ENCODE measurements at places on chromosomes 1 and 21.
A peak's percentile ranks its signal among the peaks of the same experiment; 100 is the strongest.

DNA sequence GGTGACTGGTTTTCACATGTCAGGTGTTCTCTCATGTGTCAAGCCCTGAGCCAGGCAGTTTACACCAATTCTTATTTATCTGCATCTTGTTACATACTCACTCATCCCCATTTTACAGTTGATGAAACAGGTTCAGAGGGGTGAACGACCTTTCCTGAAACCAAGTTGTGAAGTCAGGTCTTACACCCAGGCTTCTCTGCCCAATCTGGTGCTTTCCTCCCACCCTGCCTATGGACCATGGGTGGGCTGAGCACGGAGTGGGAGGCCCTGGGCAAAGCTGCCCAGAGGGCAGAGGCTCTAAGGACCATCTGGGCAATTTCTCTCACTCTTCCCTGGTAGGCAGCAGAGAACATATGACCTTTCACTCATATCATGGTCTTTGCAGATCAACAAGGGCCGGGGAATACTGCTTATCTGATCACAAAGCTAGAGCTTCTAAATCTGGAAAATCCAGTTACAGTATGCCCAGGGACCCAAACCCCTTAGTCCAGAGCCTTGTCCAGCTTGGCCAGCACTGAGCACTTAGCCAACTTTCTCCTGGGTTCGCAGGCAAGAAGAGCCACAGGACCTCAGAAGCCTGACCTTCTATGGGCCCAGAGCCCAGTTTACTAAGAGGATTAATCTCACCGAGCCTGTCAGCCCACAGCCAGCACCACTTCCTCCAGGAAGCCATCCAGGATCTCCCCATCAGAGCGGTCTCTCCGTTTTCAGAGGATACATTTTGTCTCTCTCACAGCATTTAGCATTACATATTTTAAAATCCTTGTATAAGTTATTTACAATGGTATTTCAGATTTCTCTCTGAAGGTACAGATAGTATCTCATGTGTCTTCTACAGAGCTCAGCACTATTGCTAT lies 16.0 kb upstream of the TTC39A start:
- DNase-seq = no peak

GRCh38 chr1:53559854-53560580 lies 100.8 kb downstream of the DMRTB1 start:
- DNase-seq = no peak

- DNase-seq = no peak
Observed at GRCh38 chr1:161940866-161941591, 82.6 kb downstream of the OLFML2B start.

GRCh38 chr1:186301448-186301847 lies 73.6 kb downstream of the TPR start:
- DNase-seq = no peak

DNA sequence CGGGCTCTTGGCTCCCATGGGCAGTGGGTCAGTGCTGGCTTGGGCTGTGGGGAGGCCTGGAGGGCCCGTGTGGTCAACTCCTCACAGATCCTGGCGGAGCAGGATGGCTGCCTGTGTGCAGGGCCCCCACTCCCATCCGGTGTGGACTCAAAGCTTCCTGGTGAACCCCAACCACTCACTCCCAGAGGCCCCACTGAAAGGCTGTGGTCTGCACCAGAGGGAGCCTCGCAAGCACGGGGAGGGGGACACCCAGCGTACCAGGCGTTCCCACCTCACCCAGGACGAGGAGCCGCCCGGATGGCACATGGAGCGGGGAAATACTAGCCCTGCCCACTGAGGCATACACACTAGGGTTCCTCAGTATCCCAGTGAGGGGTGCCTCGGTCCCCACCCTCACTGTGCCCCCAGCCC lies 75.4 kb upstream of the ACTRT2 start:
- no peak for DNase-seq

- peak; percentile 96 for DNase-seq
Observed at GRCh38 chr21:39633770-39634181, 21.0 kb downstream of the B3GALT5 start.

DNA sequence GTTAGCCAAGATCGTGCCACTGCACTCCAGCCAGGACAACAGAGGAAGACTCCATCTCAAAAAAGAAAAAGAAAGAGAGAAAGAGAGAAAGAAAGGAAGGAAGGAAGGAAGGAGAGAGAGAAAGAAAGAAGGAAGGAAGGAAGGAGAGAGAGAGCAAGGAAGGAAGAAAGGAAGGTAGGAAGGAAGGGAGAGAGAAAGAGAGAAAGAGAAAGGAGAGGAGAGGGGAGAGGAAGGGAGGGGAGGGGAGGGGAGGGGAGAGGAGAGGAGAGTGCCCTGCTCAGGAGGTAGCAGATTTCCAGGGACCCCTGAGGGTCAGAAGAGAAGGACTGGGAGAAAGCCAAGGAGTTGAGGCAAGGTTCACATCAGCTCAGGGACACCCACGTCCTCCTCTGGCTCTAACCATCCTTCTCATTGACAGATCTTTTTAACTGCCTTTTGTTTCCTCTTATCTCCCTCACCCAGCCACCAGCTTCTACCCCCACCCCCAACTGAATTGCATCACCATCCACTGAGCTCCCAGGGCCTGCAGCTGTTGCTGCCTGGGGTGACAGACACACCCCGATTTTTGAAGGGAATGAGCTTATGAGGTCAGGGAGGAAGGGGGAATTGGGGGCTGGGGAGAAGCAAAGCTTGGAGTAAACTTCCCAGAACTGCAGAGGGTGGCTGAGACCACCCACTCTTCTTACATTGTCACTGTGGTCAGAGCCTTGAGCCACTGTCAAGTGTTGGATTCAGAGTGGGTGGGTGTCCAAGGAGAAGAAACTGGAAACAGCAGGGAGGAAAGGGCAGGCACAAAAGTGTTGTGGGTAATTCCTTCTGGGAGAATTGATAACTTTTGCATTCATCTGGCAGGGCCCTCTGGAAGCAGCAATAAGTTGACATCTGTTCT lies 91.6 kb downstream of the GLUL start:
- peak; percentile 63 for DNase-seq

DNA sequence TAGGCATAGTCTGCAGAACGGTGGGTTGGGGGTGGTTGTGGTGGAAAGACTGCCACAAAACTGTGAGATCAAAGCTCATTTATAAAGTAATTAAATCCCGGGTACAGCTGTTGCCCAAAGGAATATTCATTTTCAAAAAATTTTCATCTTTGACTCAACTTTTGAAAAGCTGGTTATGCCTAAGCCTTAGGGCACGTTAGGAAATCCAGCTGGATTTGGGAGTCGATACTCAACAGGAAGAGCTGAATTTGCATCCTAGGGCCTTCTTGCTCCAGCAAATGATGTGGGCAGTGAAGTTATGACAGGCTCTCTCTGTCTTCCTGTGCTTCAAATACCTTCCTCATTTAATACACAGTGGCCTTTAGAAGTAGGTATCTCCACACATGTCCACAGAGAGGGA lies 31.7 kb downstream of the ZP4 start:
- no peak for DNase-seq

GRCh38 chr1:21638531-21639341 lies 30.4 kb downstream of the RAP1GAP start:
- DNase-seq = peak; percentile 81

- DNase-seq = peak; percentile 83
Observed at GRCh38 chr1:159924025-159924790, 1.1 kb downstream of the TAGLN2 start.

DNA sequence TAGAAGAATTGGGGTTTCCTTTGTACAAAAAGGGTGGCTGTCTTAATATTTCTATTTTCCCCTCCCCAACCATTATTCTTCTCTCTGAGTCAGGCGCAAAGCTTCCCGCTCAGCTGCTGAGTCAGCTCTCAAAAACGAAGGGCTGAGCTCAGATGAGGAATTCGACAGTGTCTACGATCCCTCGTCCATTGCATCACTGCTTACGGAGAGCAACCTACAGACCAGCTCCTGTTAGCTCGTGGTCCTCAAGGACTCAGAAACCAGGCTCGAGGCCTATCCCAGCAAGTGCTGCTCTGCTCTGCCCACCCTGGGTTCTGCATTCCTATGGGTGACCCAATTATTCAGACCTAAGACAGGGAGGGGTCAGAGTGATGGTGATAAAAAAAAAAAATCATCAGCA lies 3.0 kb upstream of the TUFT1 start:
- no peak for DNase-seq

- DNase-seq = no peak
Observed at GRCh38 chr1:207883660-207884250, 27.2 kb downstream of the CD34 start.

DNA sequence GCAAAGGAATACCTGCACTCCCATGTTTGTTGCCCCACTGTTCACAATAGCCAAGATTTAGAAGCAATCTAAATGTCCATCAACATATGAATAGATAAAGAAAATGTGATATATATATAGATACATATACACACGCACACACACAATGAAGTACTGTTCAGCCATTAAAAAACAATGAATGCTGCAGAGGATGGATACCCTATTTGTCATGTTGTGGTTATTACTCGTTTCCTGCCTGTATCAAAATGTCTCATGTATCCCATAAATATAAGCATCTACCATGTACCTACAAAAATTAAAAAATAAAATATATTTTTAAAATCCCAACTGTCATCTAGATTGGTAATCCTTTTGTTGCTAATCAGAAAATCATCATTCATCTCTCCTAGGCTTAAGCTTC lies 634.8 kb upstream of the ADGRL2 start:
- no peak for DNase-seq

DNA sequence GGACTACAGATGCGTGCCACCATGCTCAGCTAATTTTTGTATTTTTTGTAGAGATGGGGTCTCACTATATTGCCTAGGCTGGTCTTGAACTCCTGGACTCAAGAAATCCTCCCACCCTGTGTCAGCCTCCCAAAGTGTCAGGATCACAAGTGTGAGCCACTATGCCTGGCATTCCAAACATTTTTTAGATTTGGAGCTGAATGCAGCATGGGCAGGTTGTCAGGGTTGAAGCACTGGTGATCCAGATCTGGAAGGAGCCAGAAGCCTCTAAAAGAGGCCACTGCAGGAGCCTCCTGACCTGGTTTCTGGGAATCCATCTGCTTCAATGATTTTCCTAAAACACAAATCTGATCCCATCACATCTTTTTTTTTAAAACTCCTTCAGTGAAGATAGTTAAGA lies 1.8 kb upstream of the CTPS1 start:
- DNase-seq = no peak

DNA sequence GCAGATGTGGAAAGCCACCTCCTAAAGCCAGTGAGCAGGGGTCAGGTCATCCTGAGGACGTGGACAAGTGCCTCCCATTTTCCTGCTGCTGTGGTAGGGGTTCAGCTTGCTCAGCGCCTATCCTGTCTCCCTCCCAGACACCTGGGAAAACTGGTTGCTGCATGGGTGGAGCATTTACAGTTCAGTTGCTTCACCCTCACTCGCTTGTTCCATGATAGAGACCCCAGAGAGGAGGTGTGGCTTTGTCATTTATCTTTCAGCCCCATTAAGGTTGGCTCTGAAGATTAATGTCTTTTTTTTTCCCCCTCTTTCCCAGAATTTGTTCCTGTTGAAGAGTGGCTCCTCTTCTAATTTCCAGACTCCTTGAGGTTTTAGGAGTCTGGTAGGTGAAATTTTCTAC lies 9.2 kb downstream of the VANGL1 start:
- no peak for DNase-seq

DNA sequence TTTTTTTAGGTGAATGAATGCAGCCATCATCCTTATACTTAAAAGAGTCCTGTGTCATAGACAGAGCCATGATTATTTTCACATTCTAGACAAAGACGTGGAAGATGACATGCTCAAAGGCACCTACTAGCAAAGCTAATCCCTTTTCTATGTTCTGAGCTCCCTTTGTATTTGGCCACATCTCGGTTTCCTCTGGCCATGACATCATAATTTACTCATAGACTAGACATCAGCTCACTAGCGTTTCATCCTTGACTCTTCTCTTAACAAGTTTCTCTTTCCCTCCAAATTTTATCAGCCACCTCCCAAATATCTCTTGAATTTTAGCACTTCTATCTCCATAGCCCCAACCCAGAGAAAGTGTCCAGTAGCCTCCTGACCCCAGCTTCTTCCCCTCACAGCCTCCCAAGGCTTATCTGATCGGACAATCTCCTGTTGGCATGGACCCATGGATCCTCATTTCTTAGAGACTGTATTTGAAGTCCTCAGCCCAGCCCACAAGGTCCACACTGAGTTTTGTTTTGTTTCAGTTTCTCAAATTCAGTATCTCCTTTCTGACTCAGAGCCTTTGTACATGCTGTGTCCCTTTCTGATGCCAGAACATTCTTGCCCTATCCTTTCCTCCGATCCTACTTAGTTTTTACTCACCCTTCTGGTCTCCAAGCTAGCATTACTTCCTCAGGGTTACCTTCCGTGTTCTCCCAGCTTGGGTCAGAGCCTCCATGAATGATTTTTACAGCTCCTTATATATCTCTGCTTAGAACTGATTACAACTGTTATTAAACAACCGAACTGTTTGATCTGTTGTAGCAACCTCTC lies 33.0 kb upstream of the EPS8L3 start:
- DNase-seq = no peak

- peak; percentile 37 for DNase-seq
Observed at GRCh38 chr1:223230161-223230881, 87.3 kb upstream of the TLR5 start.

- DNase-seq = no peak
Observed at GRCh38 chr1:155195201-155196102, 12.2 kb downstream of the THBS3 start.

- DNase-seq = peak; percentile 8
Observed at GRCh38 chr1:20981915-20982314, 194.8 kb downstream of the EIF4G3 start.

DNA sequence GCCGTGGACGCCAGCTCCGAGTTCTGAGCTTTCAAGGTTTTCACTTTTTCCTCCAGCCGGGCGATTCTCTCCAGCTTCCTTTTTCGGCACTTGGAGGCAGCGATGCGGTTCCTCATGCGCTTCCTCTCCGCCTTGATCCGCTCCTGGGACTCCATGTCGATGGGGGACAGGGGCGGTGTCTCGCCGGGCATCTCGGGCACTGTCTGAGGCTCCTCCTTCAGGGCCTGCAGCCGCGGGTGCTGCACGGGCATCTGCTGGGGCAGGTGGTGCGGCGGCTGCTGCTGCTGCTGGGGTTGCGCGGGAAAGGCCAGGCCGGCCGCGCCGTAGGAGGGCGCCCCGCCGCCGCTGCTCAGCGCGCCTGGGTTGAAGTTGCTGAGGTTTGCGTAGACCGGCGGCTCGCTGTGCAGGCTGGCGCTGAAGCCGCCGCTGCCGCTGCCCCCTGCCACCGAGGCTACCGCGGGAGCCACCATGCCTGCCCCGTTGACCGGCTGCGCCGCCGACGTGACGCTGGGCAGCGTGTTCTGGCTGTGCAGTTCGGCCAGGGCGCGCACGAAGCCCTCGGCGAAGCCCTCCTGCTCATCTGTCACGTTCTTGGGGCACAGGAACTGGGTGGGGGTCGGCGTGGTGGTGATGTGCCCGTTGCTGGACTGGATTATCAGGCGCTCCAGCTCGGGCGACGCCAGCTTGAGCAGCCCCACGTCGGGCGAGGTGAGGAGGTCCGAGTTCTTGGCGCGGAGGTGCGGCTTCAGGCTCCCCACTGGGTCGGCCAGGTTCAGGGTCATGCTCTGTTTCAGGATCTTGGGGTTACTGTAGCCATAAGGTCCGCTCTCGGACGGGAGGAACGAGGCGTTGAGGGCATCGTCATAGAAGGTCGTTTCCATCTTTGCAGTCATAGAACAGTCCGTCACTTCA lies 1.4 kb downstream of the JUN start:
- peak; percentile 40 for DNase-seq

DNA sequence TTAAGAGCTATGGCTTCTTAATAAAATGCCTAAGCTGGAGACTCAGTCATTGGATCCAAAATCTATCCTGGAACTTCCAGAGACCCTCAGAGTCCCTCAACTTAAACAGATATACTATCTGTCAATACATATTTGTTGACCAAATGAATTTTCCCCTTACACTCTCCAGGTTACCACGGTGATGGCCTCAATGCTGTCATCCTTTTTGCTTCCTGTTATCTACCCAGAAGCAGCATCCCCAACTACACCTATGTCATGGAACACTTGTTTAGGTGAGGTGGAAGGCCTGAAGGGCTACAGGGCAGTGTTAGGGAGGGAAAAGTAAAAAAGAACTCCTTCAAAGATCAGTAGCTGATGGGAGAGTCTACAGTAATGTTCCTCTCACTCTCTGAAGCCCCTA lies 4.4 kb upstream of the C1orf56 start:
- DNase-seq = no peak

Measured in SW480 (cell line).